ENCODE measurements at places on chromosomes 12 and 14.

GRCh38 chr12:73598626-73599025 lies 939.0 kb upstream of the ATXN7L3B start:
- no peak for DNase-seq

- no peak for DNase-seq
Observed at GRCh38 chr12:120259418-120260202, 5.9 kb downstream of the PXN start.

DNA sequence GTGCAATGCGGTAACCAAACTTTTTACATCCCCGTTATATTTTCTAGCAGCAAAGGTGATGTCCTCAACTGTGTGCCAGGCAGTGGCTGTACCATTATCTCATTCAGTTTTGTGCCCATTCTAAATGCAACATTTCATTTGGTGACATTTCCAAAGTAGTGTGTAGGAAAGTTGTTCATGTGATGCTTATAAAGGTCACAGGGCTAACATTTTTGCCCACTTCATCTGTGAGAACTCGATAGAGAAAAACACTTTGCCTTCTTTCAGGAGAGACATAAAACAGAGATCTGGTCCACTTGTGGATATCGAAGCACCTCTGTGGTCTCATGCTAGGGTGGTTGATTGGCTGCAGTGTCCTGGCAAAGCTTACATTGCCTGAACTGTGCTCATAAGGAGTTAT lies 414.2 kb upstream of the PDE3A start:
- DNase-seq: no peak

DNA sequence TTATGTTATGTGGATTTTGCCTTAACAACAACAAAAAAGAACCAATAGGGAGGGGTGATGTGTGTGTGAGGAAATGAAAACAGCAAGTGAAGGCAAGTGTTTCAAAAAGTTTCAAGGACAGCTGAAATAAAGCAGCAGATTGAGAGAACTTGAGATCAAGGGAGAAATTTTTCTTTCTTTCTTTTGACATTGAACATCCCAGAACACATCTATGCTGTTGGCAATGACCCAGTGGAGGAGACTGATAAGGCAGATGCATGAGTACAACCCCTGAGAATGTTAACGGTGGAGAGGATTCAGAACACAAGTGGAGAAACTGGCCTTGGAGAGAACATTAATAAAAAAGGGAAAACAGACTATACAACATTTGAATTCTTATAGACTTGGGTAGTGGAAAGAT lies 2.9 kb downstream of the LLPH start:
- no peak for DNase-seq

GRCh38 chr14:78710963-78711362 lies 540.8 kb downstream of the NRXN3 start:
- no peak for DNase-seq

- peak; percentile 85 for DNase-seq
Observed at GRCh38 chr14:58152014-58152857, at the start of gene ARMH4. Gene ARMH4, minus strand, starts transcription at chr14:58152213. Its CDS starts 12,855 bp downstream, at chr14:58139358.

- DNase-seq: no peak
Observed at GRCh38 chr14:63677891-63678379, 36.3 kb upstream of the WDR89 start.

- DNase-seq: peak; percentile 16
Observed at GRCh38 chr14:103848175-103849077, 1.1 kb upstream of the PPP1R13B start.

DNA sequence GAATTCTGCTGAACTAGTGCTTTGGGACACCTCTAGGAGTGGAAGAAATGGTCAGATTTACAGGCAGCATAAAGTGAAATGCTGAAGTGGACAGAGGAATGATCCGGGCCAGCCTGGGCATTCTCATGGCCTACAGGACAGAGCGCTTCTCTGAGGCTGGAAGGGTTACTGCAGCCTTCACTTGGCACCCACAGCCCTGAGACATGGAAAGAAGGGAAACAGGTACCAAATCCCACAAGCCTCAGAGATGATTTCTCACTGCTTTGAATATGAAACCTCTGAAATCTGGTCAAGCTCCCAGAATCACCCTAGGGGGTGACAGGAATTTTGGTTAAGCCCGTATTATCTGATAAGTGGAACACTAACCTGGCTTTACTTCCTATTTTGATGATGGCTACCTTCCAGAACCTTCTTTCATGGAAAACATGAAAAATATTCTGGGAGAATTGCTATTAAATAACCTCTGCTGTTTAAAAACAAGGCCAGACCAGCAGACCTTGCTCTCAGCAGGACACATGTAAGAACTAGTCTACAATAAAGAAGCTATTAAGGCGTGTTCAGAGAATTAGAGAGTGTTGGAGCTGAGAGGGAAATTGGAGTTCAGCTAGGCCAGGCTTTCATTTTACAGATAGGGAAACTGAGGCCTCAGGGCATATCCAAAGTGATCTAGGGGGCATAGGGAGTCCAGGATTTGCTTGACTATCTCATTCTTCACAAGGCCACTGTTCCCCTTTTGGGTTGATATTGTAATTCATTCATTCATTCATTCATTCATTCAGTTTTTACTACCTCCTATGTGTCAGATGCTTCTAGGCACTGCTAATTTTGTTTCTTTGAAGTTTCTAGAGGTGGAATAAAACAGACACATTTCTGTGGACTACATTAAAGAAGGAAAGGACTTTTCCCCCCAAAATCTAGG lies 281.5 kb downstream of the ZFP36L1 start:
- DNase-seq: no peak

- DNase-seq: no peak
Observed at GRCh38 chr14:31026077-31026449, at the start of gene STRN3. Gene STRN3, minus strand, starts transcription at chr14:31026379. Its CDS starts 194 bp downstream, at chr14:31026185.

GRCh38 chr12:52151153-52151836 lies 40.5 kb downstream of the KRT80 start:
- DNase-seq: no peak

GRCh38 chr14:31440280-31440679 lies 17.0 kb downstream of the DTD2 start:
- no peak for DNase-seq

GRCh38 chr14:71725922-71726579 lies 206.2 kb upstream of the RGS6 start:
- DNase-seq: no peak

DNA sequence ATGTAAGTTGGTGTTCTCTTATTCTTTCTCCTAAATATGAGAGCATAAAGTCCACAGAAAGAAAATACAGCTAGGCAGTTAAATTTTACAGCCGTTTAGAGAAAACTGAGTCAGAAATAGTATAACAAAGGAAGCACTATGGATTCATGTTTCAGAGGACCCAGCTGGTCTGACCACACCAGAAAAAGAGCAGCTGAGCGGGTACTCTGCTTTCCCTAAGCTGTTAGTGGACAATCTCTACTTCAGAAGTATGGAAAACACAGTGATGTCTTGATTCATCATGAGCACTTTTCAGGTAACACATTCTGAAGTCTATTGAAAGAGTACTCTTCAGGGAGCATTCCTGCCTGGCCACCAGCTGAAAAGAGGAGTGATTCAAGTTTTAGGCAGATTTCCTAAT lies 12.4 kb downstream of the PPM1H start:
- DNase-seq: peak; percentile 91

- no peak for DNase-seq
Observed at GRCh38 chr14:21384494-21384851, 654 bp upstream of the SUPT16H start.
